ENCODE measurements at places on chromosomes 6 and 20. TPM values are rescaled to one million over a fixed set of nuclear protein-coding genes. Genes with fewer than 3 reads are reported as not detected.

DNA sequence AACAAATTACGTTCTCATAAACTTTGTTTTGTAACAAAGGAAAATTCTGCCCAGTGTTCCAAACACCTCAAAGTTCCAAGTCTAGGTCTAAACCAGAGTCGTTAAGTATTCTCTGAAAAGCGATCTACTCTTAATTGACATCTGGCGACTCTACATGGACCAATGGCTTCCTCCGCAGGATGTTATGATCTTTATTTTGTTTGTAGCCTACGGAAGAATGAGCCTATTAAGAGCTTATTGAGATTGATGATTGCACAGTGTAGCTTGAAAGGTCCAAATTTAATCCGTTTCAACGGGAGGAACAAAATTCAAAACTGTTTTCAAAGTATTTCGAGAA lies 61.1 kb downstream of the FAM217A start:
- DNase-seq = no peak

GRCh38 chr6:136790411-136791295 lies 1.6 kb downstream of the MAP3K5 start:
- no peak for DNase-seq

DNA sequence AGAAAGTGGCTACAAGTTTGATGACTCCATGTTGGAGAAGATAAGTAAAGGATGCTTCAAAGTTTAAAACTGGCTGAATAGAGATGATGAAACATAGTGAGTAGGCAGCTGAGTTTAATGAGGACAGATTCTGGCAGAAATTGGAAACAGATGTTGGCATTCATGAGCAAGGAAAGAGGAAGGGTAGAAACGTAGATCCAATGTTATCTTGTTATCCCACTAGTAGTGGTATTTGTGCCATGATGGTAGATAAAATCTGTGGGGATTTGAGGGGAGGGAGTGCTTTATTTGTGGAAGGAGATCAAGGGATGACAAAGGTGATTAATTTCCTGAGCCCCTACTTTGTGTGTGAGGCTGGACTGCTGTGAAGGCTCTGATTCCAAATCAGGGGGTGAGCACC lies 69.5 kb downstream of the MRAP2 start:
- DNase-seq = no peak

The EPPIN gene
- total RNA-seq = not detected

DNA sequence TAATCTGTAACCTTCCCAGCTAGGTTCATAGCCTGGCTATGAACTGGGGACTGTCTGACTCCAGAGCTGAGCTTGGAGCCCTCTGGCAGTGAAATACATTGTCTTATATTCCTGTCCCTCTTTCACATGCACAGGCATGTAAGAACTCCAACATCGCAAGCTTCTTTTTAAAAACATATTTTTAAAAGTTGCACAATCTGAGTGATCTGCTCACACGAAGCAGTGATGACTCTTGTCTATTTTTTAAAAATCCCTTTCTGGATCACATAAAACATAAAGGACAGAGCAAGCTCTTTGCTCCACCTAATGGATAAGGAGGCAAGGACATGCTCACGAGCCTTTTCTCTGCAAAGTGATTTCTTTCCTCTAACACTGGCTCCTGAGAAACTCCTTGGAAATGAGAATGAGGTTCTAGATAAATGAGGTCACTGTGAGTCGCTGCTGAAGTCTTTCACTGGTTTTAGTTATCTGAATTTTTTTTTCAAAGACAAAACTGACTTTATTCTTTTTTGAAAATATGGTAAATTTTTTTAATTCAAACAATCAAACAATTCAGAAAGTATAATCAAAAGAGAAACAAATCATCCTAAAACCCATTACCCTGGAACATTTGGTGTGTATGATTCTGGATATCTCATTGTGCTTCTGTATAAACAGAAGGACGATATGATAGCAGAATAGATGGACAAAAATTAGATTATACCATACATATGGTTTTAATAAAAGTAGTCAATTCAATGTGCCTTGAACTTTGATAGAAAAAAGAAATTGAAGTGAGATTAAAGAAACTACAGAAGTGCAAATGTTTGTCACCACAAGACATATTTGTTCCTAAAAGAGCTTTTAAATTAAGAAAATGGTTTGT lies 30.8 kb downstream of the IL20RA start:
- no peak for DNase-seq

- DNase-seq = no peak
Observed at GRCh38 chr6:4979426-4979825, 24.4 kb downstream of the RPP40 start.

DNA sequence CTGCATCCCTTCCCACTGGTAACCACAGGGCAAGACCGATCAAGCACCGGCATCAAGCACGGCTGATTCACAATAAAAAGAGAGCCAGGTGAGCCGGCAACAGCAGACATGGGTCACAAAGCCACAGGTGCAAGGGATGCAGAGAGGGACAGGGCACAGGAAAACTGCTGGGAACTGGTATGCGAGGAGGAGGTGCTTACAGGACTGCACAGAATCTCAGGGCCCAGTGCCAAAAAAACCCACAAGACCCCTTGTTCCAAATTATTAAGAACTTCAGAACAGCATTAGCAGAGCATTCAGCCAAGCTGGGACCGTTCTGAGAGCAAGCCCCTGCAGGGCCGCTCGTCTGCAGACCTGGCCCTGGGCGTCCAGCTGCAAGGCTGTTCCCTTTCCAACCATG lies 35.4 kb downstream of the BFSP1 start:
- no peak for DNase-seq

The HLA-DRB1 gene
- total RNA-seq = 4.0 TPM

DNA sequence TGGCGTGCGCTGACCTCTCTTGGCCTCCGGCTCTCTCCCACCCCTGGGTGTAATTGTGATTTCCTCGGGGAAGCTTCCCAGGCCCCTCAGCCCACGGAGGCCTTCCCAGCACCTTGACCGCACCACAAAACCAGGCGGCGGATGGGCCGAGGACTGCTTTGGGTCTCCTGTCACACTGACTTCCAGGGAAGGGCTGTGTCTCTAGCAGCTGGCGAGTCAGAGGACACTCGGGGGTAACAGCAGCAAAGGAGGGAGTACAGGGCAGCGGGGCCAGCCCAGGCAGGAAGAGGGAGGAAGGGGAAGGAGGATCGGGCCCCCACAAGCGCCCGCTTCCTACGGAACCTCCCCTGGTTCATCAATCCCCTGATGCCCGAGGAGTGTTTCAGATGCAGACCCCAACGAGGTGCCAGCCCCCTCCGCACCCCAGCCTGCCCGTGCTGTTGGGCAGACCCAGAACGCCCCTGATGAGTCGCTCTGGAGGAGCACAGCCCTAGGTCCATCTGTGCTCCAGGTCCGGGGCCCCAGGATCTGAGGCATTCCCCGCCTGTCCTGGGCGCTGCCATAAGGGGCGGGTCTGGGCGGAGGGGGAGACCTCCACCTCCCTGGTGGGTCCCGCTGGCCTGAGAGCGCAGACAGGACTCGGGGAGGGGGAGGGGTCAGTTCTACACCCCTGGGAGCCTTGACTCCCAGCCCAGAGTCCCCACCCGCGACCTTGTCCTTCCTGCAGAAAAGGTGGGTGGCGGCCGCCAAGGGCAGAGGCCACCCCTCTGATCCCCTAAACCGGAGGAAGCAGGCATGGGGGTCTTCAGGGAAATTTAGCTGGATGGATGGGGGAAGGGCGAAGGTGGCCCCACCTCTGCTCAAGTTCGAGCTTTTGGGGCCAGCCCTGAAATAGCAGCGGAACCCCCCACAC lies 956 bp downstream of the CHRNA4 start:
- no peak for DNase-seq

GRCh38 chr6:89204096-89204495 lies 13.1 kb downstream of the GABRR1 start:
- no peak for DNase-seq

DNA sequence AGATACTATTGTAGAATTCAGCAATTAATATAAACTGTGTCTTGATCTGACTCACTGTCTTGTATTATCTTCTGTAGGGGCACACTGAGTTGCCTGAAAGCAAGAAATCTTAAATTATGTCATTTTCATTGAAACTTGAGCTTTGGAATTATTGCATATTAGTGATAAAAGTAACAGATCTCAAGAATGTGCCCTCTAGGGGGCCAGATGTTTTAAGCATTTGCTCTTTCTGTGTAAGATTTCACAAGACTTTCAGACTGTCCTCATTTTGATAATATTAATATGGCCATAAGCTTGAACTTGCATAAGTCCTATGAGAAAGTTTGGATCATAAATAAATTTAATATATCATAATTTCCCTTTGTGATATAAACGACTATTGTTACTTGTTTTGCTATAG lies 55.5 kb upstream of the MYO6 start:
- DNase-seq = no peak

DNA sequence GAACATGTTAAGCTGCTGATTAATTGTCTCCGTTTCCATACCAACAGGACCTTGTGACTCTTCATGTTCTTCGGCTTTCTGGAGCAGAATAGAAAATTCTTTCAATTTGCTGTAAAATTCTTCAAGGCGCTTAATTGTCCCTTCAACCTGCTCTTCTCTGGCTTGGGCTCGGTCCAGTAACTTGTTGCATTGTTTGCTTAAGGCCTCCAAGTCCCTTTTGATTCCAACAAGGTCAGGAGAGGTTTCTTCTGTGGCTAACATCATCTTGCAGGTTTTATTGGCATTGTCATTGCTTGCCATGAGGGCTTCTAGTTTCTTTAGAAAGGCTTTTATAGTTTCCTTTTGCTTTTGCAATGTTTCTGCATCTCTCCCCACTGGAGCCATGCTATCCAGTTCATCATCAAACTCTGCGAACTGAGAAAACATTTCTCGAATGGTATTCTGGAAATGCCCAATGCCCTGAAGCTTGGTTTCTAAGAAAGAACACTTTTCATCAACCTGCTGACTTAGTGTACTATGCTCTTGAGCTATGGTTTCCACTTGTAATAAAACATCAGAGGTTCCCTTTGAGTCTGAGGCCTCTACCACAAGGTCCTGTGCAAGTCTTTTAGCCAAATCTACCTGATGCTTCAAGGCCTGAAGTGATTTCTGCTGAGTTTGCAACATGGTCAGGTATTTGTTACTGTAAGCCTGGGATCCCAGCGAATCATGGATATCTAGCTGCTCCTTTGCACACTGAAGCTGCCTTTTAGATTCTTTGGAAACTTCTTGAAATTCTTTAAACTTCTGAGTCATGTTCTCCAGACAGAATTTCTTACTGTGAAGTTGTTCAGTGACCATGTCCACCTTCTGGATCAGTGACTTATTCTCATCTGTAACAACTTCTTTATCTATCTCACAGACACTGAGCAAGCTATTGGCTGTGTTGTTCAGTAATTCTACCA lies 90.2 kb downstream of the DST start:
- peak; percentile 89 for DNase-seq

The ERMARD gene
- total RNA-seq = 34.2 TPM

GRCh38 chr6:45699663-45700062 lies 316.0 kb downstream of the CLIC5 start:
- DNase-seq = no peak

The ANKRD66 gene
- total RNA-seq = not detected

- DNase-seq = no peak
Observed at GRCh38 chr6:30325873-30326525, 728 bp upstream of the TRIM39 start.

The PSMB9 gene
- 23.0 TPM for total RNA-seq

- no peak for DNase-seq
Observed at GRCh38 chr6:79656134-79656533, 25.0 kb downstream of the SH3BGRL2 start.

The FABP7 gene
- total RNA-seq = not detected

The HLA-DMB gene
- total RNA-seq = 2.3 TPM

The RUNX2 gene
- total RNA-seq = 11.0 TPM

GRCh38 chr20:57308451-57309271 lies 20.9 kb upstream of the SPO11 start:
- no peak for DNase-seq

GRCh38 chr6:135305684-135306083 lies 124.6 kb downstream of the MYB start:
- DNase-seq = no peak

DNA sequence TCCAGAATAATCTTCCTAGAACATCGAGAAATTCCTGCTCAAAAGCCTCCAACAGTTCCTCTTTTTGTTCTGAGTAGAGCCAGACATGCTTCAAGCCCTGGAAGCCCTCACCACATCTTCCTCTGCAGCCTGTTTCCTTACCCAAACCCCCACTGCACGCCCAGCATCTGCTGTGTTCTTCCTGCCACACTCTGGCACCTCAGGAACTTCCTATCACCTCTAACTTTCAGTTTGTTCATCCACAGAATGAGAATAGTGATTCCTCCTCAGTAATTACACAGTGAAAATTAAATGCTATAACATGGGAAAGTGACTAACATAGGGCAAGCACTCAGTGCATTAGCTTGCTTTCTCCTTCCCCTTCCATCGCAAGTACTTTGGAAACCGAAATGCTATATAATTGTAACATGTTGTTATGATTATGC lies 26.3 kb downstream of the C6orf89 start:
- no peak for DNase-seq

The BCAS1 gene
- total RNA-seq = 0.04 TPM

DNA sequence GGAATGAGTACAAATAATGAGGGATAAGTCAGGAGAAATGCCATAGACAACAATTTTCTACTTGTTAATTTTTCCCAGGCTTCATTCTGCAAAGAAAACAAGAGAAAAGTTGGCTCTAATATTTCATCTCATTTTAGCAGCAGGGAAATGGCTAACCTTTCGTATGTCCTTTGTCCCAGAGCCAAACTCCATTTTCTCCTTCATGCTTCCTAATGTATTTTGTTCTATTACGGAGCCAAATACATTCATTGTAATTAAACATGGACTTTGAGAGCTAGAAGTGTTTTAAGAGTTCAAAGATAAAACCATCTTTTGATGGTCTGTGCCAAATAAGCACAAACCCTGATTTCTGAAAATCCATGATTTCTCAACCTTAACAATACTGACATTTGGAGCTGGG lies 136.9 kb downstream of the PTCHD4 start:
- DNase-seq = no peak

DNA sequence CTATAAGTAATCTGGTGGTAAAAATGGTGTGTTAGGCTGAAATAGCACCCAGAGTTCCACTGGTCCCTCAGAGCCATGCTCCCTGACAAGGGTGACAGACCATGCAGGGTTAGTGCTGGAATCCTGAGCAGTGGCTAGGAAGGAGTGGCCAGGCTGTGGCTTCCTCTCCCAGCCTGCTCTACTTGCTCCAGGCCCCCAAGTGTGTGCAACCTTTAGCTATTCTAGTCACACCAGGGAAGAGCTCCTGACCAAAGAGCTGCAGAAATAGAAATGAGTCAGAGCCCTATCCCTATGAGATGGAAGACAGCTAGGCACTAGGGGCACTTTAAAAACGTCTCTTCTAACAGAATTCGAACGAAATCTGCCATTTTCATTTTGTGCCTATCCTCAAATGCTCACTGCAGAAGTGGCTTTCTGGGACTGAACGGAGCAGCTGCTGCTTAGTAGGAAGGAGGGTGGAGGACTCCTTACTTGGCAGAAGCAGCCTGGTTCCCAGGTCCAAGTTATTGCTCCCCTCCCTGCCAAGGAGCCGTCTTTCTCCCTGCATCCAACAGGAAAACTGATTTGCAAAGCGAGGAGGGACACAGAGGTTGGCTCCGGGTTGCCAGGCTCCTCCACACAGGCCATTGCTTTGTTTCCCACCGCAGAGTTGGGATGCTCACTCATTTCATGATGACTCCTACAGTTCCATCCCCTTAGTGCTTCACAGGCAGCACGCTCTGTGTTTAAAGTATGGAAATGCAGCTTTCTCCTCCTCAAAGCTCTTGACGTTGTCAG lies 754.5 kb downstream of the C6orf118 start:
- DNase-seq = no peak

GRCh38 chr6:11767458-11767857 lies 11.1 kb downstream of the ADTRP start:
- no peak for DNase-seq

Data from kidney epithelial cell (primary cell).